ENCODE measurements at places on chromosomes 2 and 18.

DNA sequence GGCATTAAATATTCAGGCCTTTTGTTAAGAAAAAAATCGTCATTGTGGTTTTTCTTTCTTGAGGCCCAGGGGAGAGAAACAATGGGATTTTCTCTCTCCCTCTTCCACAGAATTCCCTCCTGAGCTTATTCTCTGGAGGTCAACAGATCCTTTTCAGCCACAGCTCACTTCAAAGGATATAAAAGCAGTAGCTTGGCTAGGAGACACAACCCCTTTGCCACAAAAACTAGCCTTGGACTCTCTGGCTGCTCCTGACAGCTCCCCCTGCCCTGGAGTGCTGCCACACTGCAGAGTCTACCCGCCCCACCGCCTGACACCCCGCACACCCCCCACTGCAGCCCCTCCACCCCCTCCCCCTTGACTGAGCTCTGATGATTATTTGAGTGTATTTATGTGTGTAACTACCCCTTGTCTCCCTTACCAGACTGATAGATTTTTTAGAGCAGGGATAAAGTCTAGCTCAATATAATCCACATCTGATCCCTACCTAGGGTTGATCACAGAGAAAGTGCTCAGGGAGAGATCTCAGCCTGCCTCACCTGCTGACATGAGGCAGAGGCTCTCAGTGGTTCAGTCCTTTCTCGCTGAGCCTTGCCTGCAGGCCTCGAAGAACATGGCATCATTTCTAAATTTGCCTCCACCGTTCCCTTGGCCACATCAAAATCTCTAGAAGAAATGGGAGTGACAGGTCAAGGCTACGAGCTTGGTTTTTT is 132.2 kb upstream of the SP5 start:
- DNase-seq: no peak

DNA sequence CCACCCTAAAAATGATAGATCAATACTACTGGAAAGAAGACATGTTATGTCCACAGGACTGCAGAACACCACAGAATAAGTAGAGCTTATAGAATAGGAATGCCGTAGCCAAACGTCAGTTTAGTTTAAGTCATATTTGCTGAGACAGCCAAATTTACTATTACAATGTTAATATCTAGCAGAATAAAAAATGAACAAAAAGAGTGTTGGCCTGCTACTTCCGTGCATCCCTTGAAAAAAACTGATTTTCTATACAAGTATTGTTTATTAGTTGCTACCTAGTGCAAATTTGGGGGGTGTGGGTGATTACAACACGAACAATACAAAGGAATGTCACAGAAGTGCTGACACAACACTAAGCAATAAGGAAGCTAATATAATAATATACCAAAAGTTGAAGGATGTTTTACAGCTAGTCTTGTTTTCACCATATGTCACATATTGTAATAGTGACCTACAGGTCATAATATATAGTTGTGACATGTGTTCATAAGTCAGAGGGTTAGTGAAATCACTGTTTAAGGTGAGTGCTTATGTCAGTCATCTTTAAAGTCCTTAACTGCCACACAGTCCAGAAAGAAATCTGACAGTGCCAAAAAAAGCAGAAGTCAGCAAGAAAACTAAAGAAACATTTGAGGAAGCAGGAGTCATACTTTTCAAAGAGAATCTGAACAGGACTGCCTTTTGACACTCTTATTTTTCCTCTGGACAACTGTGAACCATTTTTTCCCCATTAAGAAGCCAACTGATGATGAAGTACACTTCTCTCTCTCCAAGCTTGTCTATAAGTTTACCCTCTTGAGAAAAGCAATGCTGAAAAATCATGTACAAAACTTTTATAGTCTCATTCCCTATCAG is 376.4 kb downstream of the ZEB2 start:
- no peak for DNase-seq

DNA sequence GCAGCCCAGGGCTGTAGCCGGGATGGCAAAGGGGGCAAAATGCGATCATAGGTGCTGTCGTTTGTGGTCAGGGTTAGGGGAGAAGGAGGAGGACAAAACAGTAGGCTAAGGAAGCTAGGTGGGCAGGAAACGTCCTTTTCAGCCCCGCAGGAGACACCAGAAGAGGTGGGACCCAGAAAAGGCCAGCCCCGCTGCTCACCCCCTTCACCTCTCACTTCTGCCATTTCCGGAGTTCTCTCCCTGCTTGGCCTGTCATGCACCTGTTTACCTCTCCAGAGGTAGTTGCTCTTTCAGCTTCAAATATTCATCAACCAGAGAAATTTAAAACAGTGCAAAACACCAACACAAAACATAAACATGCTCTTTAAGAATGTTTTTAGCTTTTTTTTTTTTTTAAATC is 849 bp downstream of the AQP4 start:
- DNase-seq: no peak

GRCh38 chr2:213766062-213766461 is 481.8 kb downstream of the SPAG16 start:
- DNase-seq: no peak

GRCh38 chr2:19932928-19933327 is 31.1 kb upstream of the TTC32 start:
- no peak for DNase-seq

DNA sequence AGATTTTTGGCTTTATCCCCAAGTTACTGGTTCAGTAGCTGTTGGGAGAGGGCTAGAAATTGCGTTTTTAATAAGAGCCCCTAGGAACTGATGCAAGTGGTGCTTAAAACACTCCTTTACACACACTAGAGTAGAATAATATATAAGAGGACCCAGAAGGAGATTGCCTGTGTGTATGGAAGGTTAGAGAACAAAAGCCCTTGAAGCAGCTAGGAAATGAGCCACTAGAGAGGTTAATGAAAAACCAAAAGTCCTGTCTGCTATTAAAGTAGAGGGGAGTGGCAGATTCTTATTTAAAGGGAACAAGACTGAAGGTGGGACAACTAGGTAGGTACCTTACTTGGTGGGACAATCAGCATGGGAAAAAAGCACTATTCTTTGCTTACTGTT is 14.4 kb upstream of the SLC39A10 start:
- DNase-seq: no peak

DNA sequence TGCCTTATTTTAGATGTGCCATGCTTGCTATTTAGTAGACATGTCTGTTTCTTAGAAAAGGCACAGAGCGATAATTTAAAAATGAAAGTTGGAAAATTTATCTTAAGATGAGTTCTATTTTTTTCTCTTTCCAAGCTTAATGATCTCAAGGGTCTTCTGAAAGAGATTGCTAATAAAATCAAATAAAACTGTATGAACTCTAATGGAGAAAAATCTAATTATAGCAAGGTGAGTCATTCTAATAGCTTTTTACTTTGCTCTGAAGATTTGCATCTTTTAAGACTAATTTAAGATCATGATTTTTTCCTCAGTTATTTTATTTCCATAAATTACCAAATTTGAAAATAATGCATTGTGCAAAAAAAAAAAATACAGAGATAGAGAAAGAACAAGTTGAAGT is 36.1 kb upstream of the SPP2 start:
- DNase-seq: no peak

GRCh38 chr18:49071317-49071716 is 120.6 kb upstream of the SMAD7 start:
- no peak for DNase-seq

- no peak for DNase-seq
These were observed 5.2 kb downstream of the RTTN start for GRCh38 chr18:70200286-70200685.

DNA sequence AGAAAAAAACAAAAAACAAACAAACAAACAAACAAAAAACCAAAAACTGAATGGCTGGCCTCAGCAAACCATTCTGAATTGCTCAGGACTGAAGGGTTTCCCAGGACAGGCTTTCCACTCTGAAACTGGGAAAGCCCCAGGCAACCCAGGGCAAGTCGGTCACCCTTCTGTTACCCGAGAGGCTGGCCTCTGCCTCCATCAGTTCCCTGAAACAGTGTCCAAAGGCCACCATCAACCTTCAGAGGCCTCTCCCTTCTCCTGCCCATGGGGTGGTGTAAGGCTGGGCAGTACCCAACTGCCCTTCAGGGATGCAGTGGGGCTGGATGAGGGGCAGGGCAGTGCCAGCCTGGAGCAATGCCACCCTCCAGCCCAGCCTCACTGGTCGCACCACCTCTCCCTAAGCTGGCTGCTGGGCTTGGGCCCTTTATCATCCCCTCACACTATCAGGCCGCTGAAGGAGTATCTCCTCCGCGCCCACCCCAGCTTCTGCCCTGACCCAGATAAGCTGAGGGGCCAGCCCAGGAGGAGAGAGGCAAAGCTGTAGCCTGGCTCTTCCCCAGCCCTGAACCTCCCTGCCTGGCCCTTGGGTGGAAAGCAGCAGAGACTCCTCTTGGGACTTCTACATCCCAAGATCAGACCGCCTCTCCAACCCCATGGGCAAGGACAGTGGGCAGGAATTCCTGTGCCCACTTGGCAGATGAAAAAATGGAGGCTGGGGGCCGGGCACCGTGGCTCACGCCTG is 35.9 kb downstream of the ZFP36L2 start:
- DNase-seq: no peak

DNA sequence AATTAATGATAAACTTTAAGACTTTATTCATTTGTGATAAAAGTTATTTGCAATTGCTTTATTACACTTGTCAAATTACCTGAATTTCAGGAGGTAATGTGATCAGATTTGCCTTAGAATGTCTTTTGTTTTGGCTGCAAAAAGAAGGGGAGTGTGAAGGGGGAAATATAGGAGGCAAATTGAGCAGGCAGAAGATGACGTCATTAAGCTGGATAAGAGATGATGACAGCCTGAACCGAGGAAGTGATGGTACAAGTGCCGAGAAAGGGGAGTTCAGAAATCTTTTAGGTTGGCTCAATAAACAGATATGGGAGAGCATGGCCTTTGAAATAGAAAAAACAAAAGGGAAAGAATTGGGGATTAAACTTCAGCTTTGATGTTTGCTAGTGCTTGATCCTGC is 73.0 kb upstream of the TTN start:
- no peak for DNase-seq

GRCh38 chr2:155157065-155157464 is 458.6 kb downstream of the KCNJ3 start:
- no peak for DNase-seq

GRCh38 chr2:224319750-224320149 is 82.2 kb downstream of the FAM124B start:
- DNase-seq: no peak

DNA sequence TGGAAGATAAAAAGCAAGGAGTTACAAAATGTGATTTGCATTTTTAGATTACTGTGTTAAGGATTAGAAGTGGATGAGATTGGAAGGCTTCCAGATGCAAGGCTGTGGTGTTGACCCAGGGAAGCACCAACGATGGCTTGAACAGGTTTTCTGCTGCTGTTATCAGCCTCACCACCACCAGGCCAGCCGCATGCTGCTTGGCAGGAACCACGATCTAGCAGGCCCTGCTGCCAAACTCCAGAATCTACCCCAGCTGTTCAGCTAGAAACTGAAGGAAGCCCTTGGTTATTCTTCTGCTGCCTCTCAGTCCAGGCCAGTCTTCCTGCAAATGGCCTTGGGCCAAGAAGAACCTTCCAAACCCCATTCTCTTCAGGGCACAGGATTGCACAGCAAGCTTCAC is 133.9 kb downstream of the MTCL1 start:
- no peak for DNase-seq

DNA sequence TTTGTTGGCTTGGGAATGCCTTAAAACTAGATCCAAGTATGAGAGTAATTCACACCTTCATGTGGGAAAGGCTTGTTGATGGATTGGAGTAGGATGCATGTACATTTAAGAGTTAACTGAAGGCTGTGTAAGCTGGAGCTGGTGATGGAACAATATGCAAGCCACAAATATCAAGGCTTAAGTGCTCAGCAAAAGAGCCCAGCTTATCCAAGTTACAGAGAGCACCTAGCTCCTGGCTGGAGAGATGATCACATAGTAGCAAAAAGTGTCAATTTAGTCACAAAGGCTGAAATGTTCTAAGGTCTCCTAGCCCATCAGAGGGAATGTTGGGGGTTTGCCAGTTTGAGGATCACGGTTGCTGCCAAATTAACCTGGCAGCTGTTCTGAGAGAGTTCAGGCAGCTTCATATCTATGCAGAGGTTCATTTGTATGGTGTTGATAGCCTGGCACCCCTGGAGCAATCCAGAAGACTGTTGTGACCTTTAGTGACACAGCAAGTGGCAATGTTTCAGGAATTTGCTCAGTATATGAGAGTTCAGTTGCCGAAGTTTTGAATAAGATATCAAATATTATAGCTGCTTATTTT is 228.2 kb downstream of the DOK6 start:
- DNase-seq: no peak

DNA sequence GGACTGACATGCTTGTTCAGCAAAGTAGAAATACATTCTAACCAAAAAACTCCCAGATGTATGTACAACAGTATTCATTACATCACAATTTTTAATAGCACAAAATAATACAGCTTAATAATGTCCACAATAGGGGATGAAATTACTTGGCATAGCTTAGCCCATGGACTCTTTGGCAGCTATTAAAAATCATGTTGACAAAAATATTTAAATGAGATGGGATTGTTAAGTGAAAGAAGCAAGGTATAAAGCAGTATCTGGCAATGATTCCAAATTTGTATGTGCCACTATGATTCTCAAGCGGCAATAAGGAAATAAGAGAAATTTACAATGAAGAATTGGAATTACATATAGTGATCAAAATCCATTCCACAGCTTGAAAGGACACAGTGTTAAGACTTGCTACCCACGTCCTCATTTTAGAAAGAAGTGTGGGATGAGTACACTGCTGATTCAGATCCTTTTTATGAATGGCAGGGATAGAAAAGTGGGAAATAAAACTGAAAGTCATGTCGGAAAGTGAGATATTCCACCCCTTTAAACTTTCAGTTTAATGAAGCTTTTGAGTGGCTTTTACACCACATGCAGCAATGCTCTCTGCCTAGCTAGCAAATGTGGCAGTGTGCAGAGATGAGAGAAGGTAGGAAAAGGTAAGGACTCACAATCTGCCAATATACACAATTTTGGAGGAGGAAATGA is 2.4 kb downstream of the GAREM1 start:
- DNase-seq: no peak

GRCh38 chr2:186714611-186715010 is 20.8 kb downstream of the FAM171B start:
- no peak for DNase-seq

DNA sequence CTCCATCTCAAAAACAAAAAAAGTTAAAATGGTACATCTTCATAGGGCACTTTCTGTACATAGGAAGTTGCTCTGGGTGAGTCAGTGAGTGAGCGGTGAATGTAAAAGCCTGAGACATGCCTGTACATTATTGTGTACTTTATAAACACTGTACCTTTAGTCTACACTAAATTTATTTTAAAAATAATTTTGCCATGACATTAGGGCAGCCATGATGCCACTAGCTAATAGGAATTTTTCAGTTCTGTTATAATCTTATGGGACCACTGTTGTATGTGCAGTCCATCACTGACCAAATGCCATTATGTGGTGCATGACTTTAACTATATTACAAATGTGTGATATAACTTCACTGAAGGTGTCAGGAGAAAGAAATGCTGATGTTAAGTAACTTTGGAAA is 11.0 kb upstream of the TXNDC2 start:
- DNase-seq: no peak

GRCh38 chr2:239273280-239274234 is 127.3 kb downstream of the HDAC4 start:
- DNase-seq: no peak

All from GOT3 (cell line).